ENCODE measurements at places on chromosomes 16 and 17. TPM values are rescaled to one million over a fixed set of nuclear protein-coding genes. Genes with fewer than 3 reads are reported as not detected.

GRCh38 chr17:65401561-65401960, 159.9 kb downstream of the AXIN2 start:
- no peak overlapping the region for H3K27ac ChIP-seq
- H3K36me3 ChIP-seq: no peaks in the 10 kb centered on the region
- no peaks in the 10 kb centered on the region for H3K27me3 ChIP-seq
- no peak overlapping the region for H3K4me3 ChIP-seq
- H3K4me1 ChIP-seq: no peaks in the 10 kb centered on the region

- H3K27me3 ChIP-seq: no peaks in the 10 kb centered on the region
- DNase-seq: no peak
- no peak overlapping the region for H3K4me3 ChIP-seq
- H3K27ac ChIP-seq: no peak overlapping the region
- peaks cover 30% of the 10 kb centered on the region for H3K4me1 ChIP-seq
These were observed 27.8 kb downstream of the CDH1 start for GRCh38 chr16:68764862-68765261.

KAT8 gene
- 52.1 TPM for total RNA-seq

DNA sequence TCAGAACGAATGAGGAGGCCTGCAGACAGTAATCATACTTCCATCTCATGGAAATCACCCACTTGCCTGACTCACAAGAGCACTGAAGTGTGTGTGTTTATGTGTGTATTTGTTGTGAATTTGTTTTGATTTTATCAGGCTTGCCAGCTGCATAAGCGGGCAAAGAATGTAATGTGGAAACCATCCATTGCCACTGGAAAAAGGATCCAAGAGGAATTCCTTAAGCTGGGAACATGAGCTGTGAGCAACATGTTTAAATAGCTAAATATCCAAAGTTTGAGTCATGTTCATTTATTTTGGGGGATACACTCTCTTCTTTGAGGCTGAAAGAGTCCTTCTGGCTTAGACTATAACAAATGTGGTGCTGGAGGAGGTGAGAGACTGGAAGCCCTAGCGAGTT, 198.4 kb upstream of the TBX2 start:
- H3K27ac ChIP-seq: no peak overlapping the region
- no peak for DNase-seq
- no peak overlapping the region for H3K4me3 ChIP-seq
- H3K4me1 ChIP-seq: no peaks in the 10 kb centered on the region
- H3K27me3 ChIP-seq: no peaks in the 10 kb centered on the region
- no peaks in the 10 kb centered on the region for H3K36me3 ChIP-seq

DNA sequence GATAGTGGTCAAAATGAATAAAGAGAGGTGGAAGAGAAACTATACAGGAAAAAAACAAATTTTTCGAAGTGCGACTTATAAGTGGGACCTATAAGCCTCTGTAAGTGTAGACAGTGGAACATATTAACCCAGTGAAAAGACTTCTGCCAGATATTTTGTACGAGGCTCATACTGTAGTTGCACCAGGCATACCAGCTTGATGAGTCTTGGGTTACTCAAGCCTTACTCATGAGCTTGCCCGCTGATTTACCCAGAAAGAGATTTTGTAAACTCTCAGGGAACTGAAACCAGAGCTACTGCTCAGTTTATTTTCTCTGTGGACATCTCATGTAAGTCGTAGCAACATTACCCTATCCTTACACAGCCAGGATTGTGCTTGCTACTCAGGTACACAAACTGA, 708.0 kb upstream of the SOX9 start:
- H3K4me1 ChIP-seq: no peaks in the 10 kb centered on the region
- H3K36me3 ChIP-seq: peaks cover 4% of the 10 kb centered on the region
- H3K27ac ChIP-seq: no peak overlapping the region
- H3K4me3 ChIP-seq: no peak overlapping the region

ZNF286A gene
- total RNA-seq: 101 TPM

DNA sequence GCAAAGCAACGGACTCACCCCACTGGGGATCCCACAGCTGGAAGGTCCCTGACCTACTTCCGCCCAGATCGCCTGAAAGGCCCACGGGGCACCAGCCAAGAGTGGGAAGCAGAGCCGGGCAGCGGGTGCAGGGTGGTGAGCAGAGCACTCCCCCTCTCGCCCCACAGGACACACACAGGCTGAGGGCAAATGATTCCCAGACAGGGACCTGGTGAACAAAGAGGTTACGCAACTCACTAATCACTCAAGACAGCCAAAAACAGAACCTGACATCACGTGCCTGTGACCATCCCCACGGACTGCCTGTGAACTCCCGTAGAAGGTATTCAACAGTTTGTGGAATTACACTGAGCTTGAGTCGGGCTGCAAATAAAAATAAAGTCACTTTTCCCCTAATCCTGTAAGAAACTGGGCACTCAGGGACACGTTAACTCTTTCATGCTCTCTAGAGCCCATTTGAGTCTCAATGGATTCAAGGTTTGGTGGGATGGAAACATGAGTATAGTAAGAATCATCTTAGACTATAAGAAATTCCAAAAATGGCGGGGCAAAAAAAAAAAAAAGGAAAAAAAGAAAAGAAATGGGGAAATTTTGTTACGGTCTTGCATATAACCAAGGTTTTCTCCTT, 396.1 kb downstream of the SOX9 start:
- no peaks in the 10 kb centered on the region for H3K36me3 ChIP-seq
- H3K4me3 ChIP-seq: no peak overlapping the region
- H3K27me3 ChIP-seq: no peaks in the 10 kb centered on the region

DNA sequence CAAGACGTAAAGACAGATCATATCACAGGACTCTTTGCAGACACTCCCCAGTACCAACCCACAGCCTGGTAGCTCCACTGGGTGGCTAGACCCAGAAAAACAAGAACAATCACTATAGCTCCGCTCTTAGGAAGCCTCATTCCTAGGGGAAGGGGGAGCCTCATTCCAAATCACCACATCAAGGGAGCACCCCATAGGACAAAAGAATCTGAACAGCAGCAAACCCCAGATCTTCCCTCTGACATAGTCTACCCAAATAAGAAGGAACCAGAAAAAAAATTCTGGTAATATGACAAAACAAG, 237.8 kb downstream of the CEP112 start:
- H3K27me3 ChIP-seq: no peaks in the 10 kb centered on the region
- no peak overlapping the region for H3K4me3 ChIP-seq
- peaks cover 3% of the 10 kb centered on the region for H3K4me1 ChIP-seq
- DNase-seq: no peak
- no peaks in the 10 kb centered on the region for H3K36me3 ChIP-seq

KCTD2 gene
- total RNA-seq: 41.6 TPM

DNA sequence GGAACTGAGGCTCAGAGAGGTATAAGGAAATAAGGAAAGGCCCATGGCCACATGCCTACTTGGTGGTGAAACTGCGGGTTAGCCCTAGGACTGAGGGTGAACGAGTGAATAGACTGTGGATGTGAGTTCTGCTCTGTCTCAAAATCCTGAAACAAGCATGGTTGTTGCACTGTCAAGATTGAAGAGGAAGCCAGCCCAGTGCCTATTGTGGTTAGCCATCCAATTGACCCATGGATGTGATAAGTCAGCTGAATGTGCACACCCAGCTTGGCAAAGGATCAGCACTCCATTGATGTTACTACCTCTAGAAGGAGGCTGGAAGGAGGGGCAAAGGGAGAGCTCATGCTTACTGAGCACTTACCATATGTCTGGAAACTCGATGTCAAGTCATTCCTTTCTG, 4.5 kb downstream of the TMEM114 start:
- no peaks in the 10 kb centered on the region for H3K36me3 ChIP-seq
- H3K4me3 ChIP-seq: no peak overlapping the region
- no peak overlapping the region for H3K27ac ChIP-seq
- peaks cover 3% of the 10 kb centered on the region for H3K4me1 ChIP-seq

CIITA gene
- not detected for total RNA-seq

MYH8 gene
- not detected for total RNA-seq
